ENCODE measurements at places on chromosomes 7 and 10.
A peak's percentile ranks its signal among the peaks of the same experiment; 100 is the strongest.

DNA sequence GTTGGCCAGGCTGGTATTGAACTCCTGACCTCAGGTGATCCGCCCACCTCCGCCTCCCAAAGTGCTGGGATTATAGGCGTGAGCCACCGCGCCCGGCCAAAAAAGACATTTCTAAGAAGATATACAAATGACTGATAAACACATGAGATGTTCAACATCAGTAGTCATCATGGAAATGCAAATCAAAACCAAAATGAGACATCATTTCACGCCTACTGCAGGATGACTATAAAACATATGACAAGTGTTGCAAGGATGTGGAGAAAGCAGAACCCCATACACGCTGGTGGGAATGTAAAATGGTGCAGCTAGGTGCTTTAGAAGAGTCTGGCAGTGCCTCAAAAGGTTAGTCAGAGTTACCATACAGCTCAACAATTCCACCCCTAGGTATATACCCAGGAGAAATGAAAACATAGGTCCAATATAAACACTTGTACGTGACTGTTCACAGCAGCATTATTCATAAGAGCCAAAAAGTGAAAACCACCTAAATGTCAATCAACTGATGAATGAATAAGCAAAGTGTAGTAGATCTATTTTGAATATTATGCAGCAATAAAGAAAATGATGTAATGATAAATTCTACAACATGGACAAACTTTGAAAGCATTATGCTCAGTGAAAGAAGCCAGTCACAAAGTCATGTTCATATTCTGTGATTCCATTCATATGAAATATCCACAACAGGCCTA lies 24.5 kb downstream of the TMEM209 start:
- no peak for DNase-seq

GRCh38 chr10:11822026-11822756 lies 965 bp upstream of the PROSER2 start:
- no peak for DNase-seq

DNA sequence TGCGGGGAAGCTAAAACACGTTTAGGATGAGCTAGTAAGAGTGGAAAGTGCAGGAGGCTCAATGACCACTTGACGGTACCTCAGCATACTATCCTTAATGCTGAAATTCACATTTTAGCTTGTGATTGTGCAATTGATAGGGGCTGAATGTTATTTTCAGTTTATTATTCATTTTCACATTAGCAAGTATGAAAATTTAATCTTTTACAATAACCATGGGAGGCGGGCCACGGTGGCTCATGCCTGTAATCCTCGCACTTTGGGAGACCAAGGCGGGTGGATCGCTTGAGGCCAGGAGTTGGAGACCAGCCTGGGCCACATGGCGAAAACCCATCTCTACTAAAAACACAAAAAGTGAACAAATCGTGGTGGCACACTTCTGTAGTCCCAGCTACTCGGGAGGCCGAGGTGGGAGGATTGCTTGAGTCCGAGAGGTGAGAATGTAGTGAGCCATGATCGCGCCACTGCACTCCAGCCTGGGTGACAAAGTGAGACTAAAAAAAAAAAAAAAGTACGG lies 22.0 kb upstream of the ANLN start:
- DNase-seq = no peak

DNA sequence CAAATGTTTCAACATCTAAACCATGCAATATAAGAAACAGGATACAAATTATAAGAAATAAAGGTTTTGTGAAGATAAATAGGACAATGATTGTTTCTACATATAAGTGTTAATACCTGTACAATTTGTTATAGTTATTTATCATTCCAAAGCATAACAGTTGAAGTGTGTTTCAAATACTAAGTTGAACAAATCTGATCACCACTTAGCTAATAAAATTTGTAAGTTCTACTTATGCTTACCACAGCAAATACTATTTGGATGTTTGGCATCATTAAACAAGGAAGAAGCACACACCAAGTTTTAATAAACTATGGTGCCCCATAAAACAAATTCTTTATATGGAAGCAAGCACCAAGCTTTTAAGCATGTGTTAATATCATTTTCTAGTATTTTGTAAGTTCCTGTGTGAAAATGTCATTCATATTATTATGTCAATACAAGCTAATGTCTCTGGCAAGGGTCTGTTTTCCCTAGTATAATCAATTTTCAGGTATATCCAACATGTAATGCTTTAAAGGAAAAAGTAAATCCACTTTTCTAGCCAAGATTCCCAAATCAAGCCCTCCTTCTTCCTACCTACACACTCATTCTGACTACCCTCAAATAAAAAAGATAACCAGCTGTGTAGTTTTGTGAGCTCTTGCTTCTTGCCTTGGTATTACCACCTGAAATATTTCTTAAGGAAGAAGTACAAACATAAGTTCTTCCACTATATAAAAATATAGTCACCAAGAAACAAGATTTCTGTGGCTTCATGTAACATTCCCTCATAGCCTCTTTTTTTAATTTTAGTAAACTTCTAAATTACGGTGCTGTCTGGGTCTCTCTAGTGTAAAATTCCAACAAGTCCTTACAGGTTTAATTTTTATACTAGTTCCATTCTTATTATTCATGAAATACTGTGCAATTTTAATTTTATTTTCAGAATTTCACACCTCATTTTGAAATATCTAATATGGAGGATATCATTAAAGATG lies 9.2 kb downstream of the SKAP2 start:
- DNase-seq = no peak

- no peak for DNase-seq
Observed at GRCh38 chr7:15972862-15973275, 286.4 kb upstream of the MEOX2 start.

DNA sequence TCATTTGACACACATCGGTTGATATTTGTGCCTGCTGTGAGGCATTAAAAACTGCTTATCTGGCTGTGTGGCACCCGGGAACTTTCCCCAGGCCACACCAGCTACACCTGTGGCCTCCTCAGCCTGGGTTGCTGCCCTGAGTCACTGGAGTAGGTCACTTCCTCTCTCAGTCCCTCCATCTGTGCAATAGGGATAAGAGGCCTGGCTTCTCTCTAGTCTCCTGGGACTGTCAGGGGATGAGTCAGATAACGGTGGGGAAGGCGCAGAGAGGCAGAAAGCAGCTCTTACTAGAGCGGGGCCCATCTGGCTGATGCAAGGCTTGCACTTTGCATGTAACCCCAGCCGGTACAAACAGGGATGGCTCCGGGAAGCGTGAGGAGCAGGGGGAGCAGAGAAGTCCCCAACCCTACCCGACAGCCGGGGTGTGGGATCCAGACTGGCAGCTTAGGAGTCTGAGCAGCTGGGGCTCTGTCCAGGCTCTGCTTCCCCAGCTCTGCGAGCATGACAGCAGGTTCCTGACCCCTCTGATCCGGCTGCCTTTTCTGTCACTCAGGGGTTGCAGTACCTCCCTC lies 34.0 kb downstream of the DNAJB12 start:
- peak; percentile 93 for DNase-seq

- no peak for DNase-seq
Observed at GRCh38 chr10:101961591-101962498, 94.1 kb downstream of the ARMH3 start.

DNA sequence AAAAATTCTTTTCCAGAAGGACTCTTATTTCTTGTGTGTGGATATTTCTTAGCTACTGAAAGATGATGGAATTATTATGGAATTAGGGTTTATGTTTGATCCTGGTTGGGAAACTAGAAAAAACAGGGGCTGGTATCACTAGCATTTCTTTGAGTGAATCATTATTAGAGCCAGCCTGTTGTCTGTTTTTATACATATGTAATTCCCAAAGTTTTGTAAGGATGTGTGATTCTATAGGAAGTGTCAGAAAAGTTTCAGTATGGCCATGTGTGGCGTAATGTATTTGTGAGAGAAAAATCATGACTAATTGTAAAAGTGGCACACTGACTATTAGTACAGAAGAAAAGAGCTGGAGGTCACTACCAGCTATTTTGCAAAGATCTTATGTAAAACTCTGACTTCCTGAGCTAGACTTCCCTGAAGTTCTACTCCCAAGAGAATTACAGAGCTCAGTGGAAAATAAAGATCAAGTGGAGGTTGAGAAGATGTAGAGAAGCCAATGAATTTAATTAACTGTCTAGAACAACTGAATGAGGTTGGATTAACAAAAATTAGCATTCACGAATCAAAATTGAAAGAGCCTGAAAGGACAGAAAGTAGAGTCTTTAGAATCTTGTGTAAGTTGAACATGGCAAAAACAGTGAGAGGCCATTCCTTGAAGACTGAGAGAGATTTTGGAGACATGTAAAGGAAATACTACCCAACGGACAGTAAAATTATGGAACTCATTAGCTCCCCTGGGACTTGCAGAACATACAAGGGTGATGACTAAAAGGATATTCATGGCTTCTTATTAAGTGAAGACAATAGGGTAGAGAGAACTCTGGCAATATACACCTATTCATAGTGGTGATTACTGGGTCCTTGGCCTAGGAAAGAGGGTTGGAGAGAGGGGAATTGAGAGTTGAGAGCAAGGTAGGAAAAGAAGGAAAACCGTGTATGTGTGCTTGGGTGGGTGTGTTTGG lies 12.5 kb downstream of the ZNF365 start:
- DNase-seq = no peak

DNA sequence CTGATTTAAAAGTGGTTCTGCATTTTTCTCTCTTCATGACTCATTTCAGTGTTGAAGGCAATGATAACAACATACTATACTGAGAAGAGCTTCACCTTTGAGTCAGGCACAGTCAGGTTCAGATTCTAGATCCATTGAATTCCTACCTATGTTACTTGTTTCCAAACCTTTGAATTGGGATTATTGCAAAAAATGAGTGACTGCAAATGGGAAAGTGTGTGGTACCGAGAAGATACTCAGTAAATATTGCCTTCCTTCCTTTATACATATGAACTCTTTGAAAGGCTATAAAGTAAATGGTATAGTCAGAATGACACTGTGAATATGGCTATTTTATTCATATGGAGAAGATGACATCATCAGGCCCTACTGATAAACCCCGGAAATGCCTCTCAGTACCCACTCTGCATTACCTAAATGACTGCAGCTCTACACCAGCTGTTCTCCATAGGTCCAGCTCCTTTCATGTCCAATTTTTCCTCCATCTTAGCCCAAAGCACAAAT lies 66.7 kb upstream of the FGL2 start:
- no peak for DNase-seq

Data from stimulated activated naive B cell treated with anti-CD40 and anti-IgM and Interleukin-4, amounts not matched to agents 10 μg/mL and 1 μg/mL and 100 μg/mL, for 72 hours (primary cell).